Activated T-helper 1 cell treated with anti-CD3 and anti-CD28 coated beads, Interleukin-2, amount 50 U/mL, for 16 hours (primary cell): ENCODE measurements at places on chromosomes 13 and 19.

GRCh38 chr19:47013041-47013517, 6.6 kb upstream of the NPAS1 start:
- DNase-seq, result peak; percentile 48

DNA sequence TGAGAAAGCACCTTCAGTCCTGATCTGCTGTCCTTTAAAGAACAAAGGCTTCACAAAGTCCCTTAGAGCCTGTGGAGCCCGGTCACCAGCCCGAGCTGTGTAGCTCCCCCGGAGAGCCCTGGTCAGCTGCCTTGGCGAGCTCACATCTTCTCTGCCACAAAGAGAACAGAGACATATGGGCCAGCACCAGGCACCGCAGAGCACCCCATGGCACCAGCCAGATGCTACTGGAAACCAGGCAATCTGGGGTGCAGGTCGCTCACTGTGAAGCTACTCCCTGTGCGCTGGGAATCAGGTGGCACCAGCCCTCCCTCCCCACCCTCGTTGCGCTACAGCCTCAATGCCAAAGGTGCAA, 44.3 kb upstream of the F7 start:
- no peak for DNase-seq

DNA sequence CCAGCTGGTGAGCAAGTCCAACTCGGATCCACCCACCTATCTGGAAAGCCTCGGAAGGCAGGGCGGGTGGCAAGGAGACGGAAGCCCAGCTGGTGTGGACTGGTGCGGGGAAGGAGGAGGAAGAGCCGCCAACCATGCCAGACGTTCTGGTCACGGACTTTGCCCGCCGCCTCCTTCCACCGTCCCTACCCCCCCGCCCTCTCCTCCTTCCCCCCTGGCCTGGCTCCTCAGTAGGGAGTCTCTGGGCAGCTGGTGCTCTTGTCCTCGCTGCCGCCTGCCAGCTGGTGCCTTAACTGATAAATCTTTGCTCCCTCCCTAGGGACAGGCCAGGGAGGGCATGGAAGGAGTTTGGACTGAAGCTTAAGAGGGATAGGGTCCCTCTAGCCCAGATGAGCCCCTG, 4.8 kb downstream of the SYNGR4 start:
- DNase-seq, result no peak

DNA sequence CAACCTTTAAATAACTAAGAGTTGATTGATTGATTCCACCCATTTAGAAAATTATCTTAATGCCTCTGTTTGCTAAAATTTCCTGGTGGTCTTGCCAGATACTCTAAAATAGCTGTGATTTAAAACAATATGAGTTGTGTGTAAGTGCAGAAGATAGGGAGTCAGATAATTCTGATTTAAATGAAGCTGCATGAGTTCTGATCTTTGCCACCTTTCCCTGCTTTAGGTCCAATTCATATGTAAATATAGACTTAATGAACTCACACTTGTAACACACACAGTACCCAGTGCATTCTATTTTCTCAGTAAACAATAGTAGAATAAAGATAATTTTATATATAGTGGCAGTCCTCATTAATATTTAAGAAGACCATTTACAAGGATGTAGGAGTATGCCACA, 981.8 kb downstream of the SLITRK1 start:
- DNase-seq, result no peak

GRCh38 chr13:96898646-96899254, 95.5 kb downstream of the OXGR1 start:
- DNase-seq, result no peak

- DNase-seq, result no peak
These were observed 33.2 kb downstream of the KCTD12 start for GRCh38 chr13:76852986-76853385.

DNA sequence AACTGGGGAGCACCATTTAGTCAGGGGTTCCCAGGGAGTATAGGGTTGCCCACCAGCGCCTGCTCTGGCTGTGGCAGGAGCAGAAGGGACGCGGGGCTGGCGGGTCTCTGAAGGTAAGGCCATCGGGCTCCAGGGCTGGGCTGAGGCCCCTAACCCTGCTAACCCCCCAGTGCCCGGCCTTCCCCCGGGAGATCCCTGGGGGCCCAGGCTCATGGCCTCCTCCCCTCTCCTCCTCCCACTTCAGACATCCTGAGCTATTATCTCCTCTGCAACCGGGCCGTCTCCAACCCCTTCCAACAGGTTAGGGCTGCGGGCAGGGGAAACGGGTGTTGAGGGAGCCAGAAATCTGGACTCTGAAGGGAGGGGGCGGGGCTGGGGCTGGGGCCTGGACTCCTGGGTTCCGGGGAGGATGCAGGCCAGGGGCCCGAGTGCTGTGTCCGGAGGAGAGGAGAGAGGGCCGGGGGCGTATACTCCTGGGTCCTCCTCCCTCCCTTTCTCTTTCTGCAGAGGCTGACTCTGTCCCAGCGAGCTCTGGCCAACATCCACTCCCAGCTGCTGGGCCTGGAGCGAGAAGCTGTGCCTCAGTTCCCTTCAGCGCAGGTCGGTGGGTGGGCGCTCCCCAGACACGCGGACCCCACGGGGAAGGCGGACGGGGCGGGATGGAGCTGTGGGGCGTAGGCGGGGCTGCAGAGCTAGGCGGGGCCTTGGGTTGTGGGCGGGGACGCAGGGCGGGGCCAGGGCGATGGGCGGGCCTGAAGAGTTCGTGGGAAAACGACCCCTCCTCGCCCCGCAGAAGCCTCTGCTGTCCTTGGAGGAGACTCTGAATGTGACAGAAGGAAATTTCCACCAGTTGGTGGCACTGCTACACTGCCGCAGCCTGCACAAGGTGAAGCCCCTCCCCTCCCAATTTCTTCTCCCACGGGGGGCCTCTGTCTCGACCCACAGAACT, 15.3 kb downstream of the TTYH1 start:
- peak; percentile 12 for DNase-seq

DNA sequence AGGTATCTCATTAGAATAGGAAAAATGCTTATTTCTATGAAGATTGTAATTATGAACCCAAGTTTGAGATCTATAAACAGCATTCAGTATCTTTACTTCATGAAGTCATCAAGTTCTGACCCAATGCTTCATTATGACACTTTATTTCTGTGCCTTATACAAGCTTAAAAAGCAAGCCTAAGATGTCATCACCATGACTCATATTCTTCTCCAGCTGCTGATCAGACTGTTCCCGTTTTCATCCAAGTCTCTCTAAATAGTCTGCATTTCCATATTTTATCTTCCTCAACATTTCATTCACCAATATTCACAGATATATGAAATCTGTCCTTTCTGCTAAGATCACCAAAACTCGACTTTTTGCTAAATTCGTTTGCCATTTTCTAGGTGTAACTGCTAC, 1247.2 kb upstream of the PRR20A start:
- DNase-seq, result no peak

DNA sequence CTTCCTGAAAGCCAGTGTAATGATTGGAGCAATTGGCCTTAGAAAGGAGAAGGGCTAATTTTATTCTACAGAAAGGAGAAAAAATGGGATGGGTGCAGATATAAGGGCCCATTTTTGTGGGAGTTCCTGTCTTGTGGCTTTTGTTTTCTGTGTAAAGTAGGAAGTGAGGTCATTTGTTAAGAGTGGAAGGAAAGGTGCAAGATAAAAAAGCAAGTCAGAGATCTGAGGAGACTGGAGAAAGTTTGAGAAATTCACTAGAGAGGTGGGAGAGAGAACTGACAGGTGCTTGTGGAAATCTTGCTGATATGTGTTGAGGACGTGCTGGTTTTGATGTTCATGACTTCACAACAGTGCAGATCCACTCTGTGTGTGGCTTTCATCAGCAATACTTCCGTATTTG, 349.4 kb downstream of the DLEU7 start:
- no peak for DNase-seq
